ENCODE measurements at places on chromosomes 4 and X.
A peak's percentile ranks its signal among the peaks of the same experiment; 100 is the strongest.

GRCh38 chr4:40264995-40265909 lies 68.4 kb downstream of the RHOH start:
- peak; percentile 79 for DNase-seq

- no peak for DNase-seq
Measured at GRCh38 chrX:85928606-85929005, 118.8 kb downstream of the CHM start.

- DNase-seq: no peak
Measured at GRCh38 chrX:39070009-39070408, 268.8 kb downstream of the MID1IP1 start.

DNA sequence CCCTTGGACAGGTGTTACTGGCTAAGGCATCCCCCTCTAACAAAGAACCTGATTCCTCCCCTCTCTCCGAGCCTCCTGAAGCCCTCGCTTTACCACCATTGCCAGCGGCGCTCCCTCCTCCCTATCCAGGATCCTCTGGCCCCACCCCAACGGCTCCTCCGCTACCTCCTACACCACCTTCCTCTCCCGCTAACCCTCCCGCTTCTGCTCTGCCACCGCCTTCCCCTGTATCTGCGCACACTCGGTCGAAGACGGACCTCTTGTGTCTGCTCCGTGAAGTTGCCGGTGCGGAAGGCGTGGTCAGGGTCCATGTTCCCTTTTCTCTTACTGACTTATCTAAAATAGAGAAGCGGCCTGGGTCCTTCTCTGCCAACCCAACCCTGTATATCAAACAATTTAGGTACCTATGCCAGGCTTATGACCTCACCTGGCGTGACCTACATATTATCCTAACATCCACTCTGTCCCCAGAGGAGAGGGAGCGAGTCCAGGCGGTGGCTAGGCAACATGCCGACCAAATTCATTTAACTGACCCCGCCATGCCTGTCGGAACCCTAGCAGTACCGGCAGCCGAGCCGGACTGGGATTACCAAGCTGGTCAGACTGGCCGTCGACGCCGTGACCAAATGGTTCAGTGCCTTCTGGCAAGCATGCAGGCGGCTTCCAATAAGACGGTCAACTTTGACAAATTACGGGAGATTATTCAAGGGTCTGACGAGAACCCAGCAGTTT lies 958.9 kb downstream of the RPA4 start:
- no peak for DNase-seq

DNA sequence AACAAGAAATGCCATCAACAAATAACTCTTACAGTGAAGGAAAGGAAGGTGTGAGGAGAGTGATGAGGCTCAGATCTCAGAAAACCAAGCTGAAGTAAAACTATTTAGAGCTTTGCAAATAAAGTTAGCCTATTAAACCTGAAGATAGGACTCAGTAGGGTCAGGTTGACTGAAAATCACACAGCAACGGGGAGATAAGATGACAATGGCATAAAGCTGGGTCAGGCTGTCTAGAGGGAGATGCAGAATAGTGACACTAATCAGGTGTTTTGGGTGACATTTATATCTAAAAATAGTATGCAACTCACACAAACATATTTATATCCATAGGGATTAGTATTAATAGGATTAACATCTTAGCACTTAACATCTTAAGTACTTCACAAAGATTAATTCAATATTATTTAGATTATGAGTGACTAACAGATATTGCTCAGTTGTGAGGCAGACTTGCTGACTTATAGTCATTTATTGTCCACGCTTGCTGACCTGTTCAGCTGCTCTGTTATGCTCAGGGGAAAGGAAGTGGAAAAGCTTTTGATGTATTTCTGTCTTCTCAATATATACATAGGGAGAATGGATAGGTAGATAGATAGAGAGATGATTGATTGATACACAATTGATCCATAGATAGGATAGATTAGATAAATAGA lies 130.7 kb upstream of the GUCY1A1 start:
- DNase-seq: no peak

GRCh38 chr4:39516407-39516966 lies 10.8 kb downstream of the UGDH start:
- DNase-seq: no peak

DNA sequence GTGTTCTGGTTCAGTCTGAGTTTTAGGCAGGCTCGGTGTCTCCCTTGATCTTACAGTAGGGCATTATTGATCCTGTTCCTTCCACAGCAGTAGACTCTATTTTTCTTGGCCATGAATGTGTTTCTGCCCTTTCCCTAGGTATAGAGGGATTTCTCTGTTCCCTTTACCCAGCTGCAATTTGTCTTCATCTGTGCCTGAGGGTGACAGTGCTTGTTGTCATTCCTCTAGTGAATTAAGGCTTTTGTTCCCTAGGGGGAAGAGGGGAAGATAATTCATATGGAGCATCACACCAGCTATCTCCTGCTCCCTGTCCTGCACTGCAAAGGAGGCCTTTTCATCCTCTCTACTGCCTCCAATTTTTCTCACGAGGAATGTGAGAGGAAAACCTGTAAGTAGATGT lies 39.7 kb upstream of the CXorf51A start:
- no peak for DNase-seq

GRCh38 chr4:169846396-169846795 lies 88.7 kb upstream of the HPF1 start:
- DNase-seq: no peak

GRCh38 chr4:146062340-146062739 lies 113.2 kb upstream of the LSM6 start:
- no peak for DNase-seq

GRCh38 chr4:42588909-42589308 lies 68.0 kb downstream of the ATP8A1 start:
- DNase-seq: no peak

- no peak for DNase-seq
Measured at GRCh38 chr4:137559801-137560200, 27.5 kb upstream of the PCDH18 start.

- no peak for DNase-seq
Measured at GRCh38 chrX:47184486-47184885, 9.1 kb upstream of the UBA1 start.

DNA sequence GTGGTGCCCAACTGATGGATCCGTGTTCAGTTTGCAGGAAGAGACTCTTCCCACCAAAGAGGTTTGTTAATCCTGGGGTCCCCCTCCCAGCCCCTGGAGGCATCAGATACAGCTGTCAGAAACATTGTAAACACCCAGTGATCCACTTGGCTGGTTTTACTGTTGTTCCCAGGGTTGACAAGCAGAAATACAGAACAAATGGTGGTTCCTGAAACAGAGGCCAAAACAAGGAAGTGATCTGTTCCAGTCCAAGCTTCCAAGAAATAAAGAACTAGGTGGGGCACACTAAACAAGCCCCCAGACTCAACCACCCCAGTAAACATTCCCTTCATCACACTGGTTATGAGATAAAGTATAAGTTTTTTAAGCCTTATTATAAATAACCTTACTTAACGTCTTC lies 1.4 kb downstream of the TMLHE start:
- DNase-seq: no peak

DNA sequence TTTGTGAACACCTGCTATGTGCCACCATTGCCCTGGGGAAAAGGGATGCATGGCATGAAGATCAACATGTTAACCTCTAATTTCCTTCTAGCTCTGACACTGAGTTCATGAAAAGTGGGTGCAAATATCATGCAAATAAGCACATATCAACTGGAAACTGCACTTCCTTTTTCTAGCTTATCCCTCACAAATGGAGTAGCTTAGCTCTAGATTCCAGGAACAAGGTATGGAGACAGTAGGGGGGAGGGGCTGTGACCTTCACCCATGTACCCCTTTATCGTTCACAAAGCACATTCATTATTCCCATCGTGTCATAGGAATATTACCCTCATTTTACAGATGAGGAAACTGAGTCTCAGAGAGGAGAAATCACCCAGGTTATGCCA lies 37.4 kb downstream of the STARD8 start:
- no peak for DNase-seq

DNA sequence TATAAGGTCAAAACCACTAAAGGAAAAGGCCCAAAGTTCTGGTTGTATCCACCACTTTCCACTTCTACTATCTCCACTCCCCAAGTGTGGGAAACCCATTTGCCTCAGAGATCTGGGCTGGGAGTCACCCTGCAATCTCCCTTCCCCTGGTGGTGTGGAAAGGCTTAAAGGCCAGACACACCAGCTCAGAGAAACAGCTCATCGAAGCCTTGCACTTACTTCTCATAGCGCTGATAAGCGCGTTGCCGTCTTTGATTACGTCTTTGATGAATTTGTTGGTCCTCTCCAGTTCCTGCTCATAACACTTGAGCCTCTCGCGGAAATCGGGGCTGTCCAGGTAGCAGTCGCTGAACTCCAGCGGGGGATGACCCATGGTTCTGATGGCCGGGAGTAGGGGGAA lies 647 bp downstream of the OPHN1 start:
- DNase-seq: no peak

DNA sequence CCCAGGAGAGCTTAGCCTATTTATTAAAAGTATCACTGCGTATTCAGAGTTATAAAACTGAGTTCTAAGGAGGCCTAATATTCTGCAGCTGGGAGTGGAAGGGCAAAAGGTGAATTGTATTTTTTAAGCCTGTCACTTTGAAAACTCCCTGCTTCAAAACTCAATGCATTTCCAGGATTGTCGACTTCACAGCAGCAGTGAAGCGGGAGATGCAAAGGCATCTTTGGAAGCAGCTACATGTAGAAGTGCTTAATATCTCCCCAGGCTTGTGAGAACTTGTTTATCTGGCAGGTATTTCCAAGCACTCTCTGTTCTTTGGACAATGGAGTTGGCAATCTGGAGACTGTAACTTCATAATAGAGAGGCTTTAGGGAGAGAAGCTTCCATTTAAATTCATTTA lies 717.5 kb upstream of the SLIT2 start:
- DNase-seq: no peak

DNA sequence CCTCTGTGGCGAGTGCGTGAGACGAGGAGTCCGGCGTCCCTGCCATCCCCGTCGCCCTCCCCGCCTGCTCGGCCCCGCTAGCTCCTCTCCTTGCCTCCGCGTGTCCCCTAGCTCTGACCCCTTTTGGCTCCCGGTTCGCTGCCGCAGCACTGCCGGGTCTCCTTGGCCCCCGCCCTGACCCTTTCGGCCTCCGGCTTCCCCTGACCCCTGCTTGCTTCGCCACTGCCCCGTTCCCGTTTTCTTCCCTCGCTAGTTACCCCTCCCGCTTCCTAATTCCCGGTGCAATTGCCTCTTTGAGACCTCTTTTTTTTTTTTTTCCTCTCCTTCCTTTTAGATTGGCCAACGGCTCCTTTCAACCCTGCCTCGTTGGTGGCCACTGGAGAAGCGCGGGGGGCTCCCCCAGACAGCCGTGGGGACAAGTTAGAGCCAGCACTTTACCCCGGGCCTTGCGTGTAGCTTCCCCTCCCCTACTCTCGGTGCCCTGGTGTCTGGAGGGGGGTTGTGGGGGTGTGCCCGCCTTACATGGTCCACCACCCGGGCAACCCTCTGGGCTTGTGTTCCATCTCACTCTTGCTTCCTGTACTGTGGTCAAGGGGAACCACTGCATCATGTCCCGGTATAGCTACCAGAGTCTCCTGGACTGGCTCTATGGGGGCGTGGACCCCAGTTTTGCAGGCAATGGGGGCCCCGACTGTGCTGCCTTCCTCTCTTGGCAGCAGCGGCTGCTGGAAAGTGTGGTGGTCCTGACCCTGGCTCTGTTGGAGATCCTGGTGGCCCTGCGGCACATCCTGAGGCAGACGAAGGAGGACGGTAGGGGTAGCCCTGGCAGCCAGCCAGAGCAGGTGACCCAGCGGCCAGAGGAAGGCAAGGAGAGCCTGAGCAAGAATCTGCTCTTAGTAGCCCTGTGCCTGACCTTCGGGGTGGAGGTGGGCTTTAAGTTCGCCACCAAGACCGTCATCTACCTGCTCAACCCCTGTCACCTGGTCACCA lies 548 bp downstream of the TMEM164 start:
- DNase-seq: no peak

GRCh38 chrX:19194285-19195242 lies 72.3 kb upstream of the ADGRG2 start:
- DNase-seq: no peak

- no peak for DNase-seq
Measured at GRCh38 chr4:79652738-79653137, 244.7 kb upstream of the GK2 start.

DNA sequence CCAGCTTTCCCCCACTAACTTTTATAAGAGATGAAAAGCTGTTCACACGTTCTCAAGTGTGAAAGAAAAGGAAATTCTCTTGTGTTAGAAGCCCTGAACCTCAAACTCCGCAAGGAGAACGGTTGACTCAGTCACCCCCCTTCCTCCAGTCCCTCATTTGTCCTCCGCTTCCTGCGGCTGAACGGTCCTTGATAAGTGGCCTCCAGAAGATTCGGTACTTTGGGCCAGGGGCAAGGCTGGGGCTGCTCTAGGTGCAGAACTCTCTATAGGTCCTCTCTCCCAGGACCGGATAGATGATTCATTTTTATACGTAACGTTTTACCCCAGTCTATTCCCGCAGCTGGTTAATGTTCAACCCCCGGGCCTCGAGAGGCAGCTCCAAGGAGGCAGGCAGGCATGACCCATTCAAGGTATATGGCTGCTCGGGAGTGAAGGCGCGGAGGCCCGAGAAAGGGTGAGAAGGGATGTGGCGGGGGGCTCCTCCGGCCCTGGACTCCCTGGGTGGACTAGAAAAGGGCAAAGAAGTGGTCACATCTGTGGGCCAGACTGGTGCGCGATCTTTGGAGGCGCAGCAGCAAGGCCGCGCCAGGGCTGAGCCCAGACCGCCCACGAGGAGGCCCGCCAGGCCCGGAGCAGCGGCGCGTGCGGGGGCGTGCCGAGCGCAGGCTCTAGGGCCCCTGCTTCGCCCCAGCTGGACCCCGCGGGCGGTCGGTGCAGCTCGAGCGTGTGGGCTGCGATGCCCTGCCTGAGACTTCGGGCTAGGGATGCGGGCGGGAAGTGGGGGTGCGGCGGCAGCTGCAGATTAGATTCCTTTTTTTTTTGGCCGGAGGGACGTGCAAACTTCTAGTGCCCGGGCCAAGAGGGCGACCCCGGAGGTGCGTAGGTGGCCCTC lies 11.7 kb downstream of the PITX2 start:
- DNase-seq: no peak

- DNase-seq: no peak
Measured at GRCh38 chr4:118120120-118120760, 86.0 kb downstream of the NDST3 start.

- no peak for DNase-seq
Measured at GRCh38 chr4:181611033-181611711, 632.0 kb upstream of the TENM3 start.

DNA sequence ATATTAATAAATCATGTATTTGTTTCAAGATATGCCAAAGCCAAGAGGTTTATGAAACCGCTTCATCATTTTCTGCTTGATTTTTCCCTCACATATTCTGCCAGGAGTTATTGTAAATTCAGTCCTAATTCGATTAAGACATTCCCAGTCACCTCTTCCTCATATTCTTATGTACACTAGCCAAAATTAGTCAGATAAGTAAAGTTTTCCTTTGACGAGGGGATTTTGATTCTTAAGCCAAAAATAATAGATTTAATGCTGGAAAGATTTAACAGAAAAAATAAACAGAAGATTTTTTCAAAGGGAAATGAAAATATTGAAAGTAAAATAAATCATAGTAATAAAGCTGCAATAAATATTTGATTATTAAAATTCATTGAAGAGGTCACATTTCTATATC lies 51.0 kb upstream of the VEGFC start:
- DNase-seq: no peak

Data from CD4-positive, alpha-beta T cell treated with Interleukin-6 for 4 hours (primary cell).